Retinal pigment epithelial cell (primary cell): ENCODE measurements at places on chromosomes 7 and 10.

GRCh38 chr10:72948762-72949161 lies 5.8 kb downstream of the PLA2G12B start:
- DNase-seq: no peak

DNA sequence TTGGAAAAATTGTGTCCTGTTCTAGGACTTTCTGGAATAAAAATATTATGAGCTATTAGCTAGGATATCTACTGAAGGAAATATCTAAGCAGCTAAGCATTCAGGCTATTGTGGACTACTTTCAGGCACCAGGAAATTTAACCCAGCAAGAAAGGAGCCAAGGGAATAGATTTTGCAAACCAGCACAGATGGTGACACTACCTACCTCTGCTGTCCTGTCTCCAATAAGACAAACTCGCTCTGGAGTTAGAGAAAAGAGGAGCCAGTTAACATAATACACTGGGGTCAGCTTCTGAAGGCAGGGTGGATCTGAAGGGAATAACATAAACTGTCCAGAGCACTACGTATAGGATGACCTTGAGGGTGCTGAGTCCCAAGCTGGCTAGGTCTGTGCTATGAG lies 223.7 kb upstream of the PRSS58 start:
- DNase-seq: no peak

GRCh38 chr10:132811891-132812481 lies 26.0 kb upstream of the NKX6-2 start:
- no peak for DNase-seq

DNA sequence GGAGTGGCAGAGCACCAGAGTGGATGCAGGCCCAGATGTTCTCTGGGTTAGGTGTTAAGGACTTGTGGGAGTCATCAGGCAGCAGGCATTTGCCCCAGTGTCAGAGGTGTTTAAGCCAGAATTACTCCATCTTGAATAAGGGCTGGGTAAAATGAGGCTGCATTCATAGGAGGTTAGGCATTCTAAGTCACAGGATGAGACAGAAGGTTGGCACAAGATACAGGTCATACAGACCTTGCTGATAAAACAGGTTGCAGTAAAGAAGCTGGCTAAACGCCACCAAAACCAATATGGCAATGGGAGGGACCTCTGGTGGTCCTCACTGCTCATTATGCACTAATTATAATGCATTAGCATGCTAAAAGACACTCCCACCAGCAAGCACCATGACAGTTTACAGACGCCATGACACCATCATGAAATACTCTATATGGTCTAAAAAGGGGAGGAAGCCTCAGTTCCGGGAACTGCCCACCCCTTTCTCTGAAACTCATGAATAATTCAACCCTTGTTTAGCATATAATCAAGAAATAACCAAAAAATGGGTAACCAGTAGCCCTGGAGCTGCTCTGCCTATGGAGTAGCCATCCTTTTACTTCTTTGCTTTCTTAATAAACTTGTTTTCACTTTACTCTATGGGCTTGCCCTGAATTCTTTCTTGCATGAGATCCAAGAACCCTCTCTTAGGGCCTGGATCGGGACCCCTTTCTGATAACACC lies 882 bp upstream of the LRRC61 start:
- DNase-seq: no peak

DNA sequence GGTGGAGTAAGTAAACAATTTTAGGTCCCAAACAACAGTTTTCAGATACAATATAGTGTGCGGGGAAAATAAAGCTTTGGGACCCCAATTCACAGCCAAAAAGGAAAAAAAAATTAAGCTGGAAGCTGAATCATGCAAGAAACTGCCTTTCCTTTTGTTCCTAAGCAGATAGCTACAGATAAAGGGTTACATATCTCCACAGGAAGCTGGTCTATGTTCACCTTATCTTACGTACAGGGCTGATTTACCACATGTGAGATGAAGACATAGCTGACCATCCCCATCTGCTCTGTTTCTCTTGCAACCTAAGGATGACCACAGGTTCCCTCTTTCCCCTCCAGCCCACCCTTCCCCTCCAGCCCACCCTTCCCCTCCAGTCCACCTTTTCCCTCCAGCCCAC lies 14.2 kb upstream of the PFKP start:
- DNase-seq: no peak

GRCh38 chr7:18740579-18740988 lies 245.0 kb downstream of the HDAC9 start:
- DNase-seq: no peak

- DNase-seq: no peak
Observed at GRCh38 chr7:50142425-50143017, 49.5 kb upstream of the ZPBP start.
